ENCODE measurements at places on chromosomes 7 and 10.

- no peak for ATAC-seq
These were observed 42.5 kb upstream of the BTRC start for GRCh38 chr10:101311185-101312066.

DNA sequence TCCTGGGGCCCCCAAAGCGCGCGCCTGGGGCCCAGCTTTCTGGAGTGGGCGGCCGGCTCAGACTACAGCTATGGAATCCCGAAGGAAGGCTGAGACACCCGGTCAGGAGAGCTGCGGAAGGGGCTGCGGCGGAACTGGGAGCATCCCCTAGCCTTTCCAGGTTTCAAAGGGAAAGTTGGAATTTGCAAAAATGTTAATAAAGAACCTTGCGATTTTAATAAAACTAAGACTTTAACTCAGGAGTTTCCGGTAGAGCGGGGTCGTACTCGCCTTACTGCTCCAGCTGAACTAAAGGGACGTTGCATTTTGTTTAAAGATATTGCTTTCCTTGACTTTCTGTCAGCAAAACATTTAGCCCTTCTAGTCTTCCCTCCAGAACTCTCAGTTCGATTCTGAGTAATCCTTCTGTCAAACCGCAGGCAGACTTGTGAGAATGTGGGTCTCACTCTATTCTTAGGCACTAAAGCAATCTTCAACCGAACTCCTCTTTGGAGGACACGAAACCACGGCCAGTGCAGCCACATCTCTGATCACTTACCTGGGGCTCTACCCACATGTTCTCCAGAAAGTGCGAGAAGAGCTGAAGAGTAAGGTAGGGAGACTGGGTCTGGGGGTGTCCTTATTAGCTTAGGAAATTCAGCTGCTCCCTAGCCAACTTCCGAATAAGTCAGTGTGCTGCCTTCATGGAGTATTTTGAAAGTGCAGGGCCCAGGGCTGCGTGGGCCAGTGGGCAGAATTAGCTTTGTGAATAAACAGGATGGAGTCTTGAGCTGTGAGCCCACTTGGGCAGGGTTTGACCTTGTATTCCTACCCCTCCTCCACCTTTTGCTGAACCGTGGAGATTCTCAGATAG, 1.9 kb downstream of the CYP26A1 start:
- no peak for ATAC-seq

DNA sequence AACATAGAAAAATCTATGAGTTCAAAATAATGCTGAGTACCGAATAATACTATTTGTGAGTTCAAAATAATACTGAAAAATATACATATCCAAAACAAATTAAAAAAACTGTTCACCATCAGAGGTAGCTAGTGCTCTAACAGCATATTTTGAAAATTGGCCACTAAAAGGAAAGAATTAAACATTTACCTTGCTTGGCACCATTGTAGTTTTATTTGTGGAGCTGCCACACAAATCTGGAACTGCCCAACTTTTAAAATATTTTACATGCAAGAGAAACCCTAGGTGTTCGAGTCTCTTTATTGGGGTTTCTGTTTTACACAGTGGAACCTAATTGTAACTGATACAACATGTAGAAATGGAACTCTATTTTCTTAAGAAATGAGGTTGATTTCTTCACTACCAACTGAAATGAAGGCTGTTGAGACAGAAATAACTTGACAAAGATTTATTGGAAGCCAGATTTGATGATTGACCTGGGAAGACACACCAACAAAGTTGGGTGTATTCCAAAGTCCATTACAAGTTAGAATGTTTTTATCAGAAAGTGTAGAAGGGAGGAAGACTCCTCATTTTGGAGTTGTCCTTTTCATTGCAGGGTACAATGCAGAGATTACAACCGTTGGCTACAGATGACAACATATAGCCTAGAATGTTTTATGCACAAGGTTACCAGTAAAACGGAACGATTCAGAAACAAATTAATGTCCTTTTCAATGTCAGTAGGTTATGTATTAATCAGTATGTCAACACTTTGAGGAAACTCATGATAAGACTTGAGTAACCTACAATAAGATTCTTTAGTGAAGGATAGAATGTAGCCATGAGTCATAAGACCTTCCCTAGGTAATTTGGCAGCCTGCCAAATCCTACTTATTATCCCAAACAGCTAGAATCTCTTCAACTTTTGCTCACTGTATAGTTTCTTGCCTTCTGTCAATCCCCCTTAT, 73.8 kb upstream of the PAPSS2 start:
- no peak for ATAC-seq

- no peak for ATAC-seq
These were observed 452.3 kb upstream of the GALNT17 start for GRCh38 chr7:70679661-70680060.

GRCh38 chr7:134875867-134876266, 96.4 kb downstream of the CALD1 start:
- ATAC-seq: no peak

GRCh38 chr10:101062232-101063049, 652 bp downstream of the KAZALD1 start:
- ATAC-seq: peak; percentile 46

- no peak for ATAC-seq
These were observed 5.3 kb downstream of the MEOX2 start for GRCh38 chr7:15681186-15681585.

DNA sequence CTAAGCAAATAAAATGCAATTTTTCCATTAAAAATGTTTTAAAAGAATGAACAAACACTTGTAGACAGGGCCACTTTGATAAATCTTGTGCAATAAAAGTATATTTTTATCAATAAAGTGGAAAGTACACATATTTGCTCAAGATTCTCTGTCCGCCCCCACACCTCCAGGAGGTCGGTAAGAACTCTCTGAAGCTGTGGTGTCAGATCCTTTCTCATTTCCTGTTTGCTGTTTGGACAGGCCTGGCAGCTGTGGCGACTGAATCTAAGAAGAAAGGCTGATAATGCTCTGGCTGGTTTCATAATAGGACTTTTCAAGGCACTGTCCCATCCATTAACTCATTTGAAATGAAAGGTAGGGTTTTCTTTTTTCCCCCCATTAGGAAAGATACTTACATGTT, 15.3 kb upstream of the ASB4 start:
- ATAC-seq: no peak

DNA sequence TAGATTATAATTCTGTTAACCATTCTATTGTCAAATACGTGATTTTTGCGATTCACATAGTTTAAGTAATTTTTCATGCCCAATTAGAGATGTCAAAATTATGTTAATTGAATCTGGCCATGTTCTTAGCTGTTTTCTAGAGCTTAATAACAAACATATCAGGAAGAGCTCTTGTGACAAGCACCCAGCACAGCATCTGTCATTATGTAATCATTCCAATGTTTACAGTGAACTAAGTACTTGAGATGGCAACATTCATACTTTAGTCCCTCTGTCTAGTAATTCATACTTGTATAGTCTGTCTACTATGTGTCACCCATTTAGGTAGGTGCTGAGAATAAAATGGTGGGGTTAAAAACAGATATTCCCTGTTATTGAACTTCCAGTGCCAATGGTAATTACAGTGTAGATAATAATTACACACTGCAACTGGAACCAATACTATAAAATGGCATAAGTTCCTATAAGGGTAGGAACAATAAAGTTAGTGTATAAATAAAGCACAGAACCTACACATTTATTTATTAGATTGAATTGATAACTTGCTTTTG, 55.2 kb downstream of the ZEB1 start:
- no peak for ATAC-seq

- no peak for ATAC-seq
These were observed 17.9 kb upstream of the SUV39H2 start for GRCh38 chr10:14860791-14861190.

DNA sequence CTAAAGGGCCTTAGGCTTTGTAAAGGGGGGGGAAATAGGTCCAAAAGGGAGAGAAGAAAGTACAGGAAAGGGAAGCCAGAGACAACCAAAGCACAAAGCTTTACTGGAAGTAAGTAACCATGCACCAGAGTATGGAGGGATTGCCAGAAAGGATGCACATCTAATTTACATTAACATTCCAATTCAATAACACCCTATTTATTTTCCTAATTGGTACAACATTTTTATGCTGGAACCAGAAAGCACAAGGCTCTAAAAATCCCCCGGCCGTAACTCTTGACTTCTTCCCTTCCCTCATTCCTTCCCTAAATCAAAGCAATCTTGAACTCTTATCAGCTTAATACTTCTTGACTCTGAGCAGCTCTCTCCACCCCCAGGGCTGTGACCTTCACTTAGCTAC, 400.0 kb upstream of the CELF2 start:
- no peak for ATAC-seq

DNA sequence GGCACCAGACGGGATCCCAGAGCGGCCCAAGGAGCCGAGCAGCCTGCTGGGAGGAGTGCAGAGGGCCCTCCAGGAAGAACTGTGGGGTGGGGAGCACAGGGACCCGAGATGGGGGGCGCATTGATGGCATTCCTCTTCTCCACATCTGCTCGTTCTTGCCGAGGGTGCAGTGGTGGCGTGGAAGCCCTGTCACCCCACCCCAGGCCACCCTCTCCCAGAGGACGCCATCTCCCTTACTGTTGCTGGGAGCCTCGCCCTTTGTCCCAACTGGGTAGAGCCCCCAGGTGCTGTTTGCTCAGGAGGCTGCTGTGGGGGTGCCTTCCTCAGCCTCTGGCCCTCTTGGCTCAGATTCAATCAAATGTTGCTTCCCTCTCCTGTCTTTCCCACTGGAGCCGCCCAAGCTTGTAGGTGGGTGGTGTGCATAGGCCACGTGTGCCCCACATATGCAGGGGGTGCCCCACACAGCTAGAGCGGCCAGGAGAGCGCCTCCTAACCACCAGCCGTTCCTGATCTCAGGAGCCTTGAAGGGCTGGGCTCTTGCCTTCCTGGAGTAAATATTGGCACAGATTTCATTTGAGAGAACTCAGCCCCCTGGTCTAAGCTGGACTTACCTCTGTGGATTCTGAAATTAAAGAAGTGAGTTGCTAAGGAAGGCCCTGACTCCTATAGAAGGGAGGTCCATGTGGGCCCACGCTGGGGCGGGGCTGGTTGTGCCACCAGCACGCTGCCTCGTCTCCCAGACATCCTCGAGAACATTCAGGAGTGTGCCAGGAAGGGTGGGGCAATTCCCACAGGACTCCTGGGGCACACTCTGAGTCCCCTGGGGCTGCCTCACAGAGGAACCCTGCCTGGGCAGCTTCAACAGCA, 39.2 kb downstream of the ZNF467 start:
- ATAC-seq: no peak

DNA sequence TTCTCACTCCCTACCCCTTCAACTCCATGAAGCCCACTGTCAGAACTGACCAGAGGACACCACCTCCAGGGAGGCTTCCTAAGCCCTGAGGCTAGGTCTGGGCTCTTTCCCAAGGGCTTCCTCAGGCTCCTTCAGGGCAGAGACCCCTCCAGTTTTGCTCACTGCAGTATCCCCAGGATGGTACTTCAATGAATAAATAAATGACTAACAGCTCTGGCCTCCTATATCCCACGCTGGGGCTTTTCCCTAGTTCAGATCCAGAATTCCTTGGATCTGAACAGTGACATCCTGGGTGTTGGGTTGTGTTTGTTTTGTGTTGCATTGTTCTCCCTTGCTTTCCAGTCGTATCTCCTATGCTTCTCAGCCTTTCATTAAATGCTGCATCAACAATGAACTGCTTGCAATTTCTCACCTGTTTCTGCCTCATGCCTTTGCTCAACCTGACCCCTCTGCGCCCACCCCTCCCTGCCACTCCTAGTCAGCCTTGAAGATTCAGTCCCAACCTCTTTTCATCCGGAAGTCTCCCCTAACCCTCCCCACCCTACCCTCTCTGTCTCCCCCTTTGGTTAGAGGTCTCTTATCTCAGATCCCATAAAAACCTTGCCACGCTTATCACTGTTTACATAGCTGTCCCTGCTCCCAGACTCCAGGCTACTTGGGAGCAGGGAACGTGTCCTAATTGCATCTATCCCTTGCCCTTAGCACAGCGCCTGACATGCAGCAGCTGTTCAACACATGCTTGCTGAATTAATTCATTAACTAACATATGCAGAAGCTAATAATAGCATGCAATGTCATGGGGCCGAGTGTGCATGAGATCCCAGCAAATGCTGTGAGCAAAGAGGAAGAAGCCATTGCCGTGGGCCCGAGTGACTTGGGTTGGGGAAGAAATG, 41.7 kb downstream of the PPP1R3C start:
- no peak for ATAC-seq

DNA sequence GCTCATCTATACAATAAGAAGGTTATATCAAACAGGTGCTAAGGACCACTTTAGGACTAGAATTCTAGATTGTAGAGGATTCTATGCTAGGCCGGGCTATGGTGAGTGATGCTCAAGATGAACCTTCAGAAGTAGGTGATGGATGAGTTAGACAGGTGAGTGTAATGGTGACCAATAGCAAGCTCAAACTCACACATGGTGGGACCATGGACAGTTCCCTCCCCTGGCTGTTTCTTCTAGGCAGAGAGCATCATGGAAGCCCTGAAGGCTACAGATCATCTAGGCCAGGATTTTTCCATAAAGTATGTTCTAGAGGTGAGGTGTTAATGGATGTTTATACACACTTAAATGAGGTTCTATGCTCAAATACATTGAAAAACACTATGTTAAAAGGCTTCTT, 162.2 kb upstream of the WDR11 start:
- ATAC-seq: no peak

GRCh38 chr7:127658970-127659630, 7.1 kb downstream of the SND1 start:
- ATAC-seq: no peak

DNA sequence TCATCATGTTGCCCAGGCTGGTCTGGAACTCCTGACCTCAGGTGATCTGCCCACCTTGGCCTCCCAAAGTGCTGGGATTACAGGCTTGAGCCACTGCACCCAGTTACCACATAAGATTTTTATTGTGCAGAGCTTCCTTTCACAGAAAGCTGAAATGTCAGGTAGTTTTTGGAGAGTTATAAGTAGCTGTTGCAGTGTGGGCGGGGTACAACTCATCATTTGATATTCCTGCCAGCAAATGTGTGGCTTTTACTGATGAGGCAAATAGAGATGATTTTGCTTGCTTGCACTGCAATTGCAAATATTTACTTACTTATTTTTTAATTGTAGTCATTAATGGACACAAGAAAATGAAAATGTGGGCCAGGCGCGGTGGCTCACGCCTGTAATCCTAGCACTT, 32.4 kb downstream of the NKX2-3 start:
- no peak for ATAC-seq

DNA sequence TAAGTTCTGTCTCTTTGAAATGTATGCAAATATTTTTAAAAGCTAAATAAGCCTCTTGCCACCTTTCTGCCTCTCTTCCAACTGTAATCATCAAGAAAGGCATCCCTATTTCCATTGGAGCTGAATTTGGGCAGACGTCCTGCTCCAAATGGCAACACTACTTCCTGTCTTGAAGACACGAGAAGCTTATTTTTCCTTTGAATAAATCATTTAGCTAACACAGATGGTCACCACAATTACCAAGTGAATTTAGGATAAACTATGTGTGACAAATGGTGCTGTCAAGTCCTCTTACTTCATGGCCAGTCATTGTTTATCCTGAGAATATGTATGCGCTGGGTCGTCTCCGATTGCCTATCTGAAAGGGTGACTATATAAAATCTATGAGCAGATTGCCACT, 268.0 kb downstream of the ANKRD7 start:
- no peak for ATAC-seq

DNA sequence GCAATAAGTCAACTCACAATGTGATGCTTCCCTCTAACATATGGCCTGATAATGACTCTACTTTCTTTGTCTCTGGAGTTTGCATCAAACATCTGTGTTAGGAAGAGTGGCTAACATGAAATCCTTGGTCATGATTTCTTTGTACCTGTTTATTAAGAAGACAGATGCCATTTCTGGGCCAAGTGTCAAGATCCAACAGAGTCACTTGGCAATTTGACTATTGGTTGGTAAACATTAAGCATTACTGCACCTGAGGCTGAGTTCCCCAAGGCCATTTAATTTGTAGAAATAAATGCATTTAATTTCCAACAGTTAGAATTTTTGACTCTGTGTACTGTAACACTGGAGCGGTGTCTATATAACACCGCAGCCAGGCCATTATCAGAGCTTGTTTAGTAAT, 403.7 kb downstream of the GALNT17 start:
- no peak for ATAC-seq

Measured in activated CD4-positive, CD25-positive, alpha-beta regulatory T cell treated with anti-CD3 and anti-CD28 coated beads, Interleukin-2, amount 50 U/mL, for 24 hours (primary cell).